Renal pelvis (tissue), 12 donors: ENCODE measurements at places on chromosomes 6 and 20. TPM values are rescaled to one million over a fixed set of nuclear protein-coding genes. Genes with fewer than 3 reads are reported as not detected.

DNA sequence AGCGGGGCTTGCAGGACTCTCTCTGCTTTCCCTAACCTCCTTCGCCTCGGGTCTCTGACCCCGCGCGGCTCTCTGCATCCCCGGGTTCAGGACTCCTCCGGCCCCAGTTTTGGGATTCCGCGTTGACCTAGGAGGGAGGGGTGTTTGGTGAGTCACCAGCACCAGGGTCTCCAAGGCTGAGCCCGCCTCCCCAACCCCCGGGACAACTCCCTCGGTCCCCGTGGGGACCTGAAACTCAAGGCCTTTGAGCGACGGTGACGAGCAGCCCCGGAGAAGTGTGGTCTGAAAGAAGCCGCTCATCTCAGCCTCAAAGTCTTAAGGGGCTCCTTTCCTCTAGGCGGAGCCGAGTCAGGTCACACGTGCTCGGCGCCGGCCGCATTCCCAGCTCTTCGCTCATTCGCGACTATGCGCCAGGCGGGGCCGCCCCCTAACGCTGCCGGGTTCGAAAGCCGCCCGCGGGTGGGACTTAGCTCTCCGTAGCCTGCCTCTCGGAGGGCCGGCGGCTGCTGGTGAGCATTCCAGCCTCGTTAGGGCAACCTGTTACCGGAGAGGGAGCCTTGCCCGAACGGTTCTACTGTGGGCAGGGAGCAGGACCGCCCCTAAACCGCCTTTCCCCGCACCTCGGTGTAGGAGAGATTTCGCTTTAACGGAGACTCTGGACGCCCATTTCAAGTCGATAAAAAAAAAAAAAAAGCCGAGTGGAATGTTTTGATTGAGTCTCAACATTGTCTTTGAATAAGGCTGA lies 3.0 kb upstream of the PRDM13 start:
- DNase-seq: no peak

- no peak for DNase-seq
Measured at GRCh38 chr20:61405007-61405406, 152.9 kb downstream of the CDH4 start.

GRCh38 chr6:105786890-105787655 lies 299.1 kb upstream of the PRDM1 start:
- DNase-seq: no peak

Gene MMP24
- 3.2 TPM for polyA plus RNA-seq

DNA sequence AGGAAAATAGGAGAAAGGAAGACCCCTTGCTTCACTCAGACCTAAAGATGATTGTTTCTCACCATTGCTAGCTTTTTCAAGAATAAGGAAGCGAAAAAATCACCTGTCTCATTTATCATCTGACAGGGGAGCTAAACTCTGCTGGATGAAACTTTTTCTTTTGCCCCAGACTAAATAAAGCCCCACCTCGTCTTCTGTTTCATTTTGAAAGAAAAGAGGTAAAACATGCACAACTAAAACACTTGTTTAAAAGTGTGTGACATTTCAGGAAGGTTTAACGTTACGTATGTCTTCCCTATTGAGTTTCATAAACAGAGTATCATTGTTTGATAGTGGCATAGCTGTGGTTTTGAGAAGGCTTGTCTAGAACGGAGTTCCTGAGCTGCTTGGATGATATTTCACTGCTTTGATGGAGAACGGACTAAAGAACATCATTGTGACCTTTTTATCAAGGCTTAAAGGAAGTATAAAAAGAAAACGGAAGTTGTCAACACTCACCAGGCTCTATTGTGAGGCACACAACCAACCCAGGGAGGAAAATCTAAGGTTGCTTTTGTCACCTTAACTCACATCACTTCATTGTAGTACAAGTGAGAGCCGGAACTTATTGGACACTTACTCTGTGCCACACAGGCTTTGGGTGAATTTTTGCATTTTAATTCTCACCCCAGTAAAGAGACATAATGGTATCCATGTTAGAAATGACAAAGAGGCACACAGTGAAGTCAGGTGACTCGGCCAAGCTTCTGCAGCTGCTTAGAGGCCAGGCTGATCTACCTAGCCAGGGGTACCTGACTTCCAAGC lies 29.5 kb downstream of the TSHZ2 start:
- DNase-seq: no peak

DNA sequence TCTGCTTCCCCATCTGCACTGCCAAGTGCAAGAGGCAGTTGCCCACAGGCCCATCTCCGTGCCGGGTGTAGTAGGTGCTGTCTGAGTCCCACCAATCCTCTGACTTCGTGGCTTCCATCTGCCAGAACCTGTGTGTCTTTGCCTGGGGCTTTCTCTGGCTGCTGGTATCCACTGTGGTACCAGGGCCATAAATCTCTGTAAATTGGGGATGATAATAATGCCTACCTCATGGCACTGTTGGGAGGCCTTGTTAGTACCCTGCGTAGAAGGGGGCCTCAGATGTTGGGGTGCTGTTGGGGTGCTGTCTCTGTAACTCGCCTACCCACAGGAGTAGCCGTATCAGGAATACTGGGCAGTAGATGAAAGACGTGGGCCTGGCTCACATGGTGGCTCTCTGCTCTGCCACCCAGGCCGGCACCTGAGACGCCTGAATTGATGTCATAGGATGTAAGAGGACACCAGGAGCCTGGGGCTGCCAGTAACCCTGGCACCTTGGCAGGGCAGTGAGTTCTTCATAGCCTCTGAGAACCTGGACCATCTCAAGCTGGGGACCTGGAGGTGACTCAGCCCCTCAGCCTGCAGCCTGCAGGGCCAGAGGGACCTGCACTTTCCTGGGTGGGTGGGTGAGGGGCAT lies 94.1 kb upstream of the RNF24 start:
- no peak for DNase-seq

Gene HCRTR2
- polyA plus RNA-seq: 0.34 TPM

GRCh38 chr6:1569377-1569776 lies 40.3 kb upstream of the FOXC1 start:
- DNase-seq: no peak

Gene BYSL
- polyA plus RNA-seq: 27.9 TPM

Gene ROS1
- polyA plus RNA-seq: 0.12 TPM

Gene KIAA1755
- 2.0 TPM for polyA plus RNA-seq

Gene SPINT4
- not detected for polyA plus RNA-seq

DNA sequence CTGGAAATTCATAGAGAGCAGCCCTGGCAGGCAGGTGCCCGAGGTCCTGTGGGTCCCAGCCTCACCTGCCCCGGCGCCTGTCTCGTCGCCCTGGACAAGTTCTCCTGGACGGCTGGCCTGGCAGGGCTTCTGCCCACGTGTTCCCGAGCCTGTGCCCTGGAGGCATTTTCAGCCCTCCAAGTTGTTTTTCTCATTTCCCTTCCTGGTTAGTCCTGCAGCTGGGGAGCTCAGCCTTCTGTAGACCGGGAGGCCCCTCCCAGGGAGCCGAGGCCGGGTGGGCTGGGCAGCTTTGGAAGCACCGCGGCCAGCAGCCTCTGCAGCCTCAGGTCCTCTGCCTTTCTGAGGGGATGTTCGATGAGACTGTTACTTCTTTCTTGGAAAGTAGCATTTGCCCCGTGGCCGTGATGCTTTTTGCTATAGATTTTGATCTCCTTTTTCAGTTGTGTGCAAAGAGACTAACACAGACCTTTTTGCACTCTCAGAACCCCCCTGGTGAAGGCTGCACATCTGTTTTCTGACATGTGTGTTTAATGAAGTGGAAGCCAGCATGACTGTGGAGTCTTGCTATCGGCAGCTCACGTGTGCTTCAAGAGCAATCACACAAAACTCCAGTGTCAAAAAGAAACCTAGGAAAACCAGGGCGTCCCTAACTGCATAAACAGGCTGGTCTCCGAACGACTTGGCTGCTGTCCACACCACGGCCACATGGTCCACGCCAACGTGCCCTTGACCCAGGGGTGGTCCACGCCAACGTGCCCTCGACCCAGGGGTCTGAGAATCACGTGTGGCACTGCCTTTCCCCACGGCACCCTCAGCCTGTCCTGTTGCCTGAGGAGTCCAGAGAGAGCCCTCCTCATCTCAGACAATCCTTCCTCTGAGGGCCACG lies 207.5 kb downstream of the SMOC2 start:
- DNase-seq: no peak

DNA sequence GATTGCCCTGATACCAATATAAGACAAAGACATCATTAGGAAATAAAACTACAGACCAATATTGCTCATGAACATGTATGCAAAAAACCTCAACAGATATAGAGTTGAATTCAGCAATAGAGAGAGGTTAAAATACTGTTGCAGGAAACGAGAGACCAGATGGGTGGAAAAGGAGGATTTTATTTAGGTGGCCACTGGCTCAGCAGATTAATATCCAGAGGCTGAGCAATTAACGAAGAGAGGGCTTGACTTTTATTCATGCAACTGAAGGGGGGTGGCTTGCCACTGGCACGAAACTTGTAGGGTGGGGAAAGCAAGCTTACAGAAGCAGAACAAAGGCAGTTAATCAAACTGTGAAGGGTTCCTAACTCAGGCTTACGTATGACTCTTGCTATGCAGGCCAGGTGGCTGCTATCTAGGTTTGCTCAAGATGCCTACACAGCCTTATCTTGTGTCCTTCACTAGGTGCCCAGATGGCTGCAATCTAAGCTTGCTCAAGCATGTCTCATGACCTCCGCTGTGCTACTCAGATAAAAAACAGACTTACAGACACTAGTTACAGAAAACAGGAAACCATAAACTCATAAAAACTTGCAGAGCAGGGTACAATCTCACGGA lies 126.4 kb downstream of the MMUT start:
- DNase-seq: no peak

GRCh38 chr6:44645276-44645675 lies 257.8 kb downstream of the CDC5L start:
- no peak for DNase-seq

GRCh38 chr20:59448196-59448595 lies 147.8 kb downstream of the EDN3 start:
- DNase-seq: no peak

DNA sequence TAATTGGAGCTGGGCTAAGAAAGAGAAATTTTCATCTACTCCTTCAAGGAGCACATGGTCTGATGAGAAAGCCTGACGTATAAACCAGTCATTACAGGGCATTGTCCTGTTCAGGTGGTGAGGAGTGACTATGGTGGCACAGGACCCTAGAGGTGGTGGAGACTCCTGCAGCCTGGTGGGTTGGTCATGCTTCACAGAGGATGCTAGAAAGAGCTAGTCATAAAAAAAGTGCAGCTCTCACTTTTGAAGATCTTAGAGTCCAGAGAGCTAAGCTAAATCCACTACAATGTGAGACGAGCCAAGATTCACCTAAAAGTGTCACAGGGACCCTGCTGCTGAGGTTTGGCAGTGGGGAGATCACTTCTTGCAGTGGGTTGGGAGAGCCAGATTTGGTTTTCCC lies 9.8 kb upstream of the ZNF831 start:
- DNase-seq: no peak

- no peak for DNase-seq
Measured at GRCh38 chr6:124928851-124929250, 33.4 kb upstream of the RNF217 start.
